ENCODE measurements at places on chromosomes 16 and 17. TPM values are rescaled to one million over a fixed set of nuclear protein-coding genes. Genes with fewer than 3 reads are reported as not detected.

DNA sequence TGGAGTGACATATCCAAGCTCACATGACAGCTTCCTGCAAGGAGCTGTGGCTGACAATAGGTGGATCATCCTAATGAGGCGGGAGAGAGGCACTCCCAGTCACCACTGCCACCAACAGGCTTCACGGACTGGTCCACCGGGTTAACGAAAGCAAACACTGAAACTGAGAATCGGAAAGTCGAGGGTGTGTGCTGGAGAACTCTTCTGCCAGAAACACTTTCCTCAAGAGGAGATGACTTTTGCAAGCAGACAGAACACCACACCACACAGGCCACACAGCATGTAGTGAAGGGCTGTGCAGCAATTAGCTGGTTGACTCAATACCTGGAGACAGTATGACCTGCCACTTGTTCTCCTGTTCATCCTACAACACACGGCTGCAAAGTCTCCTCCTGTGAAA is 53.0 kb upstream of the DNAJA2 start:
- DNase-seq = no peak

Gene TNP2
- not detected for total RNA-seq

DNA sequence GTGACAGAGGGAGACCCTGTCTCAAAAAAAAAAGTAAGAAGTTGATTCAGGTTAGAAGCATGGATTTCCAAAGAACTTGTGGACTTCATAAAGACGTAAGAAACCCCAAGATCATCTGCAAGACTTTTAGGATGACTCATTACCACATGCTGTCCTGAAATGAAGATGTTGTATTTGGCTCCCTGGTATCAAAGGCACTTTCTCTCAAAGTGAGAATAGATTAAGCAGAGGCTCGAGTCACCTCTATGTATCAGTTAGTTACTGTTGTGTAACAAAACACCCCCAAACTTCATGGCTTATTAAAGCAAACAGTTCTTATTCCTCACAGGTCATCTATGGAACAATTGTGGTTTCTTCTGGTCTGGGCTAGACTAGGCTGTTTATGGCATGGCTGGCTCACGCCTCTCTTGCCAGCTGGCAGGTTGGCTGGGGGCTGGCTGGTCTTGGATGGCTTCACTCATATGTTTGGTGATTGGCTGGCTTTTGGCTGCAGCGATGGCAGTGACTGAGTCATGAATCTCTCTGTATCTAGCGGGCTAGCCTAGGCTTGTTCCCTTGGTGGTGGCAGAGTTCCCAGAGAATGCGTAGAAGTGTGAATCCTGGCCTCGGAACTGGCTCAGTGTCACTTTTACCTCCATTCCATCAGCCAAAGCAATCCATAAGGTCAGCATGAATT is 60.4 kb upstream of the MSI2 start:
- DNase-seq = no peak

DNA sequence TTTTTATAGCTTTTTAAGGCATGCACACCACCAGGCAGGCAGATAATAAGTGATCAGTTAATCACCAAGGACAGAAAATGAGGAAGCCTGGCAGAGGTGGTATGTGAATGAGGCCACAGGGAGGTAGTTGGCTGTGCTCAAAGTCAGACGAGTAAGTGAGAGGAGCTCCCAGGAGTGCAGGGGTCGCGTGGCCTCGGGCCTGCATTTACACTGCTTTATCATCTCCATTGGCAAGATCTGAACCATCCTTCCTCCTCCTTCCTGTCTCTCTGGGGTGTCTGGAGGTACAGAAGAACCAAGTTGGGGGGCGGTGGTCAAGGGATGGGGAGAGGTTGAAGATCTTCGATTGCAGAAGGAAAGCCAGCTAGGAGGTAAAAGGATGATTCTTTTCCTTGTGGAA is 320.1 kb downstream of the SOX9 start:
- DNase-seq = no peak

Gene TMEM132E
- not detected for total RNA-seq

Data from natural killer cell treated with Interleukin-12 subunit alpha and Interleukin-12 subunit beta and Interleukin-15 and Interleukin-18, amount 100 ng/mL, for 72 hours (primary cell).